ENCODE measurements at places on chromosomes 7 and 10. TPM values are rescaled to one million over a fixed set of nuclear protein-coding genes. Genes with fewer than 3 reads are reported as not detected.

Gene SRGN
- total RNA-seq = 198 TPM

Gene DOCK1
- total RNA-seq = 0.49 TPM

Gene SPDYE6
- not detected for total RNA-seq

Gene MYL10
- total RNA-seq = not detected

Gene ZNF32
- 17.9 TPM for total RNA-seq

Gene DNAJC9
- total RNA-seq = 55.2 TPM

Gene SPDYE16
- total RNA-seq = 0.12 TPM

Gene SLC18A3
- not detected for total RNA-seq

Data from activated naive CD4-positive, alpha-beta T cell treated with anti-CD3 and anti-CD28 coated beads for 36 hours (primary cell).